HCT116 (cell line): ENCODE measurements at places on chromosomes 7 and 10.

- H3K27ac ChIP-seq: no peak overlapping the region
- no peaks in the 10 kb centered on the region for H3K27me3 ChIP-seq
- no peaks in the 10 kb centered on the region for H3K4me1 ChIP-seq
- H3K4me3 ChIP-seq: no peak overlapping the region
- no peaks in the 10 kb centered on the region for H3K36me3 ChIP-seq
These were observed 18.2 kb downstream of the GPR146 start for GRCh38 chr7:1062296-1063294.

DNA sequence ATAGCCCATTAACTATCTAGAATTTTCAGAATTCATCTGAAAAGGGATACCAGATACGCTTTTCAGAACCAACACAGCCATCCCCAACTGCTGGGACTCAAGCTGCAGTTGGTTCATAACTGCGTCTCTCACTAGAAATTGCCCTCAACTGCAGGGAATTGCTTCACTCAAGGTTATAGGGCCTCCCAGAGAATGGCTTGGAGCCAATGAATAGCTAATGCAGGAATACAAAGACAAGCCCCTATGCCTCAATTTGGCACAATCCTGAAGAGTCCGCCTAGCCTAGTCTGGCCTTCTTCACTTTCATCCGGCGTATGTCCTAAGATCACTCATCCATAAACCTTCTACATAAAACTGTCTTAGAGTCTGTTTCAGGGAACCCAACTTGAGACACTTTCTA is 164.0 kb downstream of the SKAP2 start:
- no peaks in the 10 kb centered on the region for H3K27me3 ChIP-seq
- no peak overlapping the region for H3K4me3 ChIP-seq
- H3K27ac ChIP-seq: no peak overlapping the region
- no peak for DNase-seq

GRCh38 chr7:149690688-149691446 is 82.5 kb downstream of the ZNF467 start:
- H3K4me1 ChIP-seq: peaks cover 5% of the 10 kb centered on the region
- peaks cover under 1% of the 10 kb centered on the region; the same call in 1 of the 2 replicates for H3K27me3 ChIP-seq
- no peaks in the 10 kb centered on the region for H3K36me3 ChIP-seq
- DNase-seq: peak; percentile 89
- no peak overlapping the region for H3K4me3 ChIP-seq
- H3K27ac ChIP-seq: peak overlapping the region; percentile 29; the same call in 1 of the 2 replicates

- no peak overlapping the region for H3K4me3 ChIP-seq
- no peaks in the 10 kb centered on the region for H3K36me3 ChIP-seq
- no peak overlapping the region for H3K27ac ChIP-seq
- H3K4me1 ChIP-seq: no peaks in the 10 kb centered on the region
- H3K27me3 ChIP-seq: no peaks in the 10 kb centered on the region
These were observed 576.1 kb upstream of the LRRTM3 start for GRCh38 chr10:66349726-66350125.

DNA sequence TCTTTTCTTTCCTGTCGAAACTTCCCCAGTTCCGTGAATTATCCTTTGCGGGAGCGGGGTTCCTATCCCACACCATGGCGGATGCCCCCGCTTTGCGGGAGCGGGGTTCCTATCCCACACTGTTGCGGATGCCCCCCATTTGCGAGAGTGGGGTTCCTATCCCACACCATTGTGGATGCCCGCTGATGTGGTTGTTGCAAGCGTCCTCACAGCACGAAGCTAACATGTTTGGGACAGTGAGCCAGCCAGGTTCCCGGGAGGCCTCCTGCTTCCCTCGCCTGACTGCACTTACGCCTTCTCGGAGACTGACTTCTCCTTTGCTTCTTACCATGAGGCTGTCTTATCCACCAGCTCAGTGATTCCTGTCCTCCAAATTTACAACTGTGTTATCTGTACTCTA is 134.7 kb downstream of the VIPR2 start:
- no peak overlapping the region for H3K4me3 ChIP-seq
- no peak for DNase-seq
- H3K4me1 ChIP-seq: peaks cover 4% of the 10 kb centered on the region; the same call in 1 of the 2 replicates
- no peak overlapping the region for H3K27ac ChIP-seq

- H3K4me3 ChIP-seq: no peak overlapping the region
- no peak overlapping the region for H3K27ac ChIP-seq
- H3K36me3 ChIP-seq: no peaks in the 10 kb centered on the region
- H3K27me3 ChIP-seq: no peaks in the 10 kb centered on the region
- no peaks in the 10 kb centered on the region for H3K4me1 ChIP-seq
These were observed 83.6 kb downstream of the PPP1R3C start for GRCh38 chr10:91549262-91549661.

- H3K27me3 ChIP-seq: no peaks in the 10 kb centered on the region
- no peak for DNase-seq
- H3K27ac ChIP-seq: no peak overlapping the region
- H3K4me3 ChIP-seq: no peak overlapping the region
These were observed 51.7 kb downstream of the GRID1 start for GRCh38 chr10:86314616-86315548.

GRCh38 chr10:26733750-26734568 is 36.5 kb downstream of the PDSS1 start:
- no peak for DNase-seq
- H3K27ac ChIP-seq: no peak overlapping the region
- H3K27me3 ChIP-seq: no peaks in the 10 kb centered on the region
- no peak overlapping the region for H3K4me3 ChIP-seq
- H3K36me3 ChIP-seq: peaks cover 60% of the 10 kb centered on the region; the same call in 1 of the 2 replicates

DNA sequence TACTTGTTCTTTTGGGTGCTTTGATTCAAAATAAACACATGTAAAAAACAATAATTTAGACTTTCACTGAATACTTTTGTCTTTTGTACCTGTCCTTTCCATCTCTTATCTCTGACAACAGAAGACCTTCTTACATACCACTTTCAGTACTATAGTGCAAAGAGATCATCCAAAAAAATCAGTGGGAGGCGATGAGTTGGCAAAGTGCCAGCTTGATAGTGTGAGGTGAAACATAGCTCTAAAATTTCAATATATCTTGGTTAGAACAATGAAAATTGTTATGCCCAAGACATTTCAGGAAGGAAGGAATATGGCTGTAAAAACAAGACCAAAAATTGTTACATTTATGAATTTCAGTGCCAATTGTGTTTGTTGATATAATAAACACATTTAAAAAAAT is 390.2 kb upstream of the COBL start:
- H3K4me3 ChIP-seq: no peak overlapping the region
- no peaks in the 10 kb centered on the region for H3K36me3 ChIP-seq
- DNase-seq: no peak
- H3K4me1 ChIP-seq: no peaks in the 10 kb centered on the region

GRCh38 chr10:14571866-14572507 is 202.7 kb downstream of the FAM107B start:
- H3K4me1 ChIP-seq: peaks cover 12% of the 10 kb centered on the region
- DNase-seq: no peak
- no peak overlapping the region for H3K27ac ChIP-seq
- H3K36me3 ChIP-seq: no peaks in the 10 kb centered on the region
- H3K4me3 ChIP-seq: no peak overlapping the region
